ENCODE measurements at places on chromosomes 2 and 18. TPM values are rescaled to one million over a fixed set of nuclear protein-coding genes. Genes with fewer than 3 reads are reported as not detected.

GRCh38 chr18:51153659-51154371 lies 43.7 kb downstream of the MEX3C start:
- no peak for DNase-seq

- DNase-seq, result no peak
Observed at GRCh38 chr2:64225491-64225890, 81.3 kb upstream of the PELI1 start.

DNA sequence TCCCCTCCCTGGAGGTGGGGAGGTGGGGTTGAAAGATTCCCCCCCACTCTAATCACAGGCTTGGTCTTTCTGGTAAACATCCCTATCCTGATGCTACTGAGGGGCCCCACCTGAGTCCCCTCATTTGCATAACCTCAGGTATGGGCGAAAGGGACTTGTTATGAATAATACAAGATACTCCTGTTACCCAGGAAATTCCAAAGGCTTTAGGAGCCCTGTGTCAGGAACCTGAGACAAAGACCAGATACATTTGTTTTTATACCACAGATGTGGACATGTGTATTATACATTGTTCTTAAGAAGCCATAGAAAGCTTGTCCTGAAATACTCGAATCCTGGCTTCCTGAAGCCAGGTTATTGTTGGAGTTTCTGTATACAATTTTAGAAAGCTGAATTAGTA lies 62.8 kb downstream of the MYO1B start:
- no peak for DNase-seq

GRCh38 chr2:37324786-37325624 lies at the start of gene PRKD3:
TSS of gene PRKD3 (minus strand) at chr2:37324833. CDS start at chr2:37316524, 8,309 bp downstream.
- peak; percentile 66 for DNase-seq

GRCh38 chr2:191611614-191612013 lies 66.3 kb upstream of the NABP1 start:
- DNase-seq, result no peak

- DNase-seq, result no peak
Observed at GRCh38 chr2:5666798-5667197, 25.4 kb upstream of the SOX11 start.

- no peak for DNase-seq
Observed at GRCh38 chr2:24739354-24740025, 53.7 kb downstream of the PTRHD1 start.

TMEM247 gene
- total RNA-seq, result not detected

- no peak for DNase-seq
Observed at GRCh38 chr2:157872791-157873190, 3.3 kb downstream of the ACVR1 start.

INHA gene
- total RNA-seq, result not detected

DNA sequence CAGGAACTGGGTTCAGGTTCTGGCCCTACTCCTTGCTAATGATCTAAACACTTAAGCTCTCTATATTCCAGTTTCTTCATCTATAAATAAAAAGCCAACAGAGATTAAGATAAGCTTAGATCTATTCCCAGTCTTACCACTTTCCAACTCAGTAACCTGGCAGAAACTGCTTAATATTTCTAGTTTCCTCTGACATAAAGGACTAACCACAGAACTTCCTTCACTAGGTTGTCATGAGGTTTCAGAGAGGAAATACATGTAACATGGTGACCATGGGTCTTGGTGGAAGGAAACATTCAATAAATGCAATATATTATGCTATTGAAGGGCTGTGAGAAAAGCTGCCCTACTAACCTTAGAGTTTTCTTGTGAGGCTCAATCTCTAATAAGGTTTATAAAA lies 114.4 kb upstream of the PDE1A start:
- no peak for DNase-seq

SUCLG1 gene
- 41.4 TPM for total RNA-seq
